AG08395 (cell line): ENCODE measurements at places on chromosomes 13 and 19.
A peak's percentile ranks its signal among the peaks of the same experiment; 100 is the strongest.

DNA sequence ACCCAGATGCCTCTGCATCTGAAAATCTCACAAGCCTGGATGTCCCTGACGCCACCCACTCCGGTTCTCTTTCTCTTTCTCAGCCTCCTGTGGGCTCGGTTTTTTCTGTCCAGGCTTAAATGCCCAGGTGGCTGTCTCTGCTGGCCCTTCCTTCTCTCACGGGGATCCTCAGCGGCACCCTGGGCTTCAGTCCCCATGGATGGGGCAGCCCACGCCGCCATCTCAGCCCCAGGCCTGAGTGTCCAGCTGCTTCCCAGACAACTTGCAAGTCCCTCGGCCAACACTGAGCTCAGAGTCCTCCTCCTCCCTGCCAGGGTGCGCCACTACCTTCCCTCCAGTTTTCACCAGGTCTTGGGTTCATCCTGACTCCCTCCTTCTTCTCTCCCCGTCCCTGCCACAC lies 6.4 kb downstream of the FBN3 start:
- DNase-seq = no peak

DNA sequence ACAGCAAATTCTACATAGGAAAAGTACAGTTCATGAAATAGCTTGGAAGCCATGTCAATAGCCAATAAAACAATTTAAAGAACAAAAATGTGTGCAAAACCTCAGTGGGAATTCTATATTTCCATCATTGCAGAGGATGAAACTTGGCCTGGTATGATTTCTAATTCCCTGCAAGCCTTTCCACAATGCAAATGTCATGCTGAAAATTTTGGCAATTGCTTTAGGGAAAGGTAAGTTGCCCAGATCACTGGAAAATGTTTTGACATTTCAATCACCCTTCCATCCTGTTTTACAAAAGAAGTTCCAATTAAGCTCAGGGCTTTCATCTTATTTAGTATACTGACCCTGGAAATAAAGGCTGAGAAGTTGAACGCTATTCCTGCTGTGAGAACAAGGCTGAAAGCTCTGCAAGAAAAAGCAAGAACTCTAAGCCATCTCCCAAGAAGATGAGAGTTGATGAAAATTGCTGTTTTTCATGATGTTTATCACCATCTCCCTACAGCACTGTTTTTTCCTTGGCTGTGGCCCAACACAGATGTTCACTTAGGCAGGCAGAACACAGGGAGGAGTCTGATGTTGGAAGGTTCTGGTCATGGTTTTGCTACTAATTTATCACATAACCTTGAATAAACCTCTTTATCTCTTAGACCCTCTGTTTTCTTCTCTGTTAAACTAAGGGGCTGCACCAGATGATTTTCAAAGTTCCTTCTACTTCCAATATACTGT lies 263.7 kb downstream of the KCTD12 start:
- no peak for DNase-seq

DNA sequence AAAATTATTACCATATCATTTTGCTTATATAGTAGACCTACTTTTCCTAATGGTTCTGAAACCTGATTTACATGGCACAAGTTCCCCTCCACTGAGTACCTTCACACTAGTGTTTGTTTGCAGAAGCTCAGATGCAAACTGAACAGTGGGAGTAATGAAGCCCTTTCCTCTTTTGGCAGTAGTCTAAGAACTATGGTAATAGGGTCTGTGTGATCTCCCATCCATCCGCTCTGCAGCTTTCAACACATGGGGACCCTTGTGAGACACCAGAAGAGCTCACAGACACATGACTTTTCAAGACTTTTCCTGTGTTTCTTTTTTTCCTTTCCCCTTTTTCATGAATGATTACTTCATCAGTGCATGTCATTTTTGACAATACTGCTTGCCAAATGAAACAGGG lies 336.0 kb downstream of the ATP8A2 start:
- no peak for DNase-seq

DNA sequence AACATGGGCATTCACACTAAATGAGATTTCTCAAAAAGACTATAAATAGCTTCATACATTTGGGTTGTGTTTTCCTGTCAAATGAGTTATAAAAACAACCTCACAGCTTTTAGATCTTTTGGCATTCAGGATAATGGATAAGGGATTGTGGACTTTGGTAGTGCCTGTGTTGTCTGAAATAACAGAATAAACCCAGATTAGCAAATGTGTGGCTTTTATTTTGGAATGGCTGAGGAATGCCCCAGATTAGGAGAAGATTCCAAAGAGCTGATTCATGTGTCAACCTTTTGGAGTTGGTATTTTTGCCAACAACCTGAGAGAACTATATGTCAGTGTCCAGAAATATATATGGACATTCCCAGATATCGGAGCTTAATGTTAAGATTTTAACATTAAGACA lies 164.7 kb downstream of the MTUS2 start:
- no peak for DNase-seq

- no peak for DNase-seq
Measured at GRCh38 chr13:46179491-46179908, 2.5 kb downstream of the LCP1 start.

- no peak for DNase-seq
Measured at GRCh38 chr13:28347456-28348371, 147.2 kb downstream of the FLT1 start.

DNA sequence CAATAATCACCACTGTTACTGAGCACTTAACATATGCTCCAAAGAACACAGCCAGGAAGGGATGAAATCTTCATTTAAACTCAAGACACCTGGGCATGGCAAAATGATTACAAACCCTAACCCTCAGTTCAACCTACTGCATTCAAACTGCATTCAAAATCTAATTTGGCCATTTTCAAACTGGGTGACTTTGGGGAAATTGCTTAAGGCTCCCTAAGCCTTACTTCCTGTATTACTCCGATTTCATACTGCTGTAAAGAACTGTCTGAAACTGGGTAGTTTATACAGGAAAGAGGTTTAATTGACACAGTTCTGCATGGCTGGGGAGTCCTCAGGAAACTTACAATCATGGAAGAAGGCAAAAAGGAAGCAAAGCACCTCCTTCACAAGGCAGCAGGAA lies 50.4 kb downstream of the CBY2 start:
- no peak for DNase-seq

GRCh38 chr19:3945838-3946237 lies 13.0 kb downstream of the NMRK2 start:
- DNase-seq = peak; percentile 64

- DNase-seq = no peak
Measured at GRCh38 chr13:68185444-68186141, 955.5 kb upstream of the PCDH9 start.

GRCh38 chr19:7674010-7675005 lies 2.6 kb upstream of the MCEMP1 start:
- peak; percentile 87 for DNase-seq

DNA sequence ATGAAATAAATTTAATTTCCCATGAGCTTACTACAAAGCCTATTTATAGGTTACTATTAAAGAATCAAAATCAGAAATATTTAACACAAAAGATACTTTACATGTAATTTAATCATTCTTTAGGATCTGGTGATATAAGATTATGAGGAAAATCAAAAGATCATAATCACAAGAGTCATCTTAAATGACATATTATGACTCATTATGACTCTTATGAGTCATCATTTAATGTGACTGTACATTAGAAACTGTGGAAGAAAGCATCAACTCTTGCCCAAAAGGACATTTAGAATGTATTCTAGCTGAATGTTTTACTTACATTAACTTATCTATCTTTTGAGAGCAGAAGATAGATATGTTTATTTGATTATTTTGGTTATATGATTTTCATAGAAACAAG lies 458.6 kb downstream of the DCT start:
- peak; percentile 15 for DNase-seq

- no peak for DNase-seq
Measured at GRCh38 chr19:48041877-48042580, 1.9 kb downstream of the CABP5 start.

GRCh38 chr13:87677043-87677495 lies 5.9 kb downstream of the SLITRK5 start:
- DNase-seq = no peak

DNA sequence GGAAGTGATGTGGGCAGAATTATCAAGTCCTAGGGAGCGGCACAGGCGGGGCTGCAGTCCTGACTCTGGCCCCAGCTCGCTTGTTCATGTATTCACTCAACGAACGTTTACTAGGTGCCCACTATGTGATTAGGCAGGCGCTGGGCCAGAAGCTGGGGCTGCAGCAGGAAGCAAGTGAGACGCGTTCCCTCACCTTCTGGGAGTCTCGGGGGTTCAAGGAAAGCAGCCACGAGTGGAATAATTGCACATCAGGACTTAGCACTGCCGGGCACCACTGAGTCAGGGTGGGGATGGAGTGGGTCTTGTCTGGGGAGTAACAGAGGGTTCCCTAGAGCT lies 2.5 kb upstream of the LMTK3 start:
- DNase-seq = no peak

DNA sequence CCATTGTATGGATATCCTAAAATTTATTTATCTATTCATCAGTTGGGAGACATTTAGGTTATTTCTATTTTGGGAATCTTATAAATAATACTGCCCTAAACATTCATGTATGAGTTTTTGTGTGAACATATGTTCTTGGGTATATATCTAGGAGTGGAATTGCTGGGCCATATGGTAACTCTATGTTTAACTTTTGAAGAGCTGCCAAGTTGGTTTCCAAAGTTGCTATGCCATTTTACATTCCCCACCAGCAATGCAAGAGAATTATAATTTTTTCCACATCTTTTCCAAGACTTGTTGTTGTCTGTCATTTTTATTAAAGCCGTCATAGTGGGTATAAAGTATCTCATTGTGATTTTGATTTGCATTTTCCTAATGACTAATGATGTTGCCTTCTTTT lies 48.2 kb upstream of the CALM3 start:
- DNase-seq = no peak

- no peak for DNase-seq
Measured at GRCh38 chr13:111317571-111318345, 2.7 kb upstream of the TEX29 start.

DNA sequence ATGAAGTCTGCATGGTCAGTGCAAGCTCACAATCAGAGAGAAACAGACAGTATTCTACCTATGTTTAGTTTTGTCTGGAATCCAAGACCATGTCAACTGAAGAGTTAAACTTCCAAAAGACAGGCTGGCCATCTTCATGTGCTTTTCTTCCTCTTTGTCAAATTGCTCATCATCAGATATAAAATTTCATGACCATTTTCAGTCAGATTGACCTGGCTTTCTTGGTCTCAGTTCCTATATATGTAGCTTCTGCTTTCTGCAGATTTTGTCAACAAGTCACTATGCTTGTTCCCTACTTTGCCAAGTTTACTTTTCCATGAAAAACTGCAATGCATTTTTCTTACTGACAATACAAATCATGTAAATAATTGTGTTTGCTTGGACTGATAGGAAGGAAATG lies 13.9 kb downstream of the SLC46A3 start:
- no peak for DNase-seq

DNA sequence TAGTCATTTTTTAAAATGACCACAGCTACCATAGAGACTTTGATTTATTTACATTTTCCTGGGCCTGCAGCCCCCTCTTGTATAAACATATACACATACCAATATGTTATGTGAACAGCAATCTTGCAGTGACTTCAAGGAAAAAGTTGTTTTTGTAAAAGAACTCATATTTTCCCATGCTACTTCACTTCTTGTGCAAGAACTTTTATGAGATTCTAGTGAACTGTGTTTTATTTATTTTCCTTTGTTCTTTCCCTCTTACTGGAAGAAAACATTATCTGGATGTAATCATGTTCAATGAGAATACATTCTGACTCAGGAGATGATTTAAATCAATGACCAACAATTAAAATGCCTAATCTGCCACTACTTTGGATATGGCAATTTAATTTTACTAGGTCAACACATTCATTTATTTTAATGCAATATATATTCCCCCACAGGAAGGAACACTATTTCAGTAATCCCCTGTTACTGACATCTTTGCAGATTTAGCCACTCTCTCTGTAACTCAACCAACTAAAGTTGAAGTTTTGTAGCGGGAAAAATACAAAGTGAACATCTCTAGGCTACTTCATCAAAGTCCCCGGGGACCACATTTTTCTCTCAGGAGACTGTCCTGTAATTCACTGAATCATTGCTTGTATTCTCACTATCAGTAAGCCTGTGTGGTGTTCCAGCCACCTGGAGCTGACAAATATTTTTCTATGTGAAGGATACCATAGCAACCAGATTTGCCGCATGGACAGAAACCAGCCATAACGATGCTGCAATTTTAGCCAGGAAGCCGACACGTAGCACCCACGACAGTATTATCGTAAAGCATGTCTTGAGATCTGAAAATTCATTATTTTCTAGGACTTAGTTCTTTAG lies 90.5 kb downstream of the STARD13 start:
- peak; percentile 59 for DNase-seq

DNA sequence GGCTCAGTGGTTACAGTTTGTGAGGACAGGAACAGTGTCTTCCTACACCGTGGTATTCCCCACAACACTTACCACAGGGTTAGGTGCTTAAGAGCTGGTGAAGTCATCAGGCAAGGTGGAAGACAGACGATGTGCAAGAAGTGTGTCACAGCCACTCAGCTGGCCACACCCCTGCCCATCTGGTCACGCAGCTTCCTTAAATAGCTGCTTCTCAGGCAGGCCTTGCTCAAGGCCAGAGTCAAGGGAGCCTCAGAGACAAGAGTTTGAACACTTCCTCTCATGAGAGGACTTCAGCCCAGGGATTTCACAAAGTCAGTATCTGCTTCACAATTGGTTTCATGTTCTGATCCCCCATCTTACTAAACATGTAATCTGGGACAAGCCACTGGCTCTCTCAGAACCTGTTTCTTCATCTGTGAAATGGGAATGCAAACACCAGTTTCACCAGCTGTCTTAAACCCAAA lies 80.3 kb upstream of the FRY start:
- peak; percentile 46 for DNase-seq

DNA sequence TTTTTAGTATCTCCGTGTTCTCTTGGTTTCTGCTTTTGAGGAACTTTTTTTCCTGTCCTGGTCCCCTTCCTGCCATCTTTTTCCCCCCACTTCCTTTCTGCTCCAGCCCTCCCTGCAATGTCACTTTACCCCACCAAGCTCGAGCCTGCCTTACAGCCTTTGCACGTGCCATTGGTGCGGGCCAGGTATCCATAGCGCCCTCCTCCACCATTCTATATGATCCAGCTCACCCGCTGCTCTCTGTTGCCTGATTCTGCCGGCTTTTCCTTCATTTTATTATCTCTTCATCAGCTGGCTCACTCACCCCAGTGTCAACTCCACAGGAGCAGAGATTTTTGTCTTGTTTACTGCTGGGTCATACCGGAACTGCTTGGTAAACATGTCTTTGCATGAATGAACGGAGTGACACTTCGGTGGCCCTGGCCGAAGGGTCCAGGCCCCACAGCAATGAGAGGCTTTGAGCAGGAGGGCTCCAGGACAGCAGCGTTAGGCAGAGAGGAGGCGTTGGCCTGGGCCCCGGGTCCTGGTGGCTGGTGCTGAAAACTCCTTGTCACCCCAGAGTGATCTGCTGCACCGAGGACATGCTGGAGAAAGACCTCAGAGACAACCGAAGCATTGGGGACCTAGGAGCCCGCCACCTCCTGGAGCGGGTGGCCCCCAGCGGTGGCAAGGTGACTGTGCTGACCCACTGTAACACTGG lies 1.2 kb downstream of the MRI1 start:
- no peak for DNase-seq

DNA sequence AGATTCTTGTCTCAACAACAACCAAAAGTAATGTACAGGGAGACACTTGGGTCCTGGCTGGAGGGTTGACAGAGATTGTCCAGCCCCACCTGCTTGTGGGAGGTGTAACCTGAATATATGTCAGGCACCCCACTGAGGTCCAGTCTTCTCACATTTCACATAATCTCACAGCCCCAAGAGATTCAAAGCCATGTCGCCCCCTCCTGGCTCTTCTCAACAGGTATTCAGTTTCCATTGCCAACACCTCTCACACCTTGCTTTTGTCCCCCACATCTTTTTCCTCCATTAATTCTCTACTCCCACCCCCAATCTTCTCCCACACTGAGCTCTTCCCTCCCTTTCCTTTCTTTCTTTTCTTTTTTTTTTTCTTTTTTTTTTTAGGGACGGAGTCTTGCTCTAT lies 11.2 kb downstream of the UNC13A start:
- DNase-seq = no peak
